Activated T-helper 1 cell treated with anti-CD3 and anti-CD28 coated beads, Interleukin-12 subunit alpha, Interleukin-12 subunit beta, Interleukin-2, Interleukin-4 antibody, amounts not matched to agents 30 ng/mL and 10 ng/mL and 1 ng/mL, durations not matched to agents 14 hours and 24 hours and 36 hours (primary cell): ENCODE measurements at places on chromosomes 2 and 18. TPM values are rescaled to one million over a fixed set of nuclear protein-coding genes. Genes with fewer than 3 reads are reported as not detected.

- DNase-seq, result no peak
Measured at GRCh38 chr2:86195808-86196387, 636 bp upstream of the IMMT start.

DNA sequence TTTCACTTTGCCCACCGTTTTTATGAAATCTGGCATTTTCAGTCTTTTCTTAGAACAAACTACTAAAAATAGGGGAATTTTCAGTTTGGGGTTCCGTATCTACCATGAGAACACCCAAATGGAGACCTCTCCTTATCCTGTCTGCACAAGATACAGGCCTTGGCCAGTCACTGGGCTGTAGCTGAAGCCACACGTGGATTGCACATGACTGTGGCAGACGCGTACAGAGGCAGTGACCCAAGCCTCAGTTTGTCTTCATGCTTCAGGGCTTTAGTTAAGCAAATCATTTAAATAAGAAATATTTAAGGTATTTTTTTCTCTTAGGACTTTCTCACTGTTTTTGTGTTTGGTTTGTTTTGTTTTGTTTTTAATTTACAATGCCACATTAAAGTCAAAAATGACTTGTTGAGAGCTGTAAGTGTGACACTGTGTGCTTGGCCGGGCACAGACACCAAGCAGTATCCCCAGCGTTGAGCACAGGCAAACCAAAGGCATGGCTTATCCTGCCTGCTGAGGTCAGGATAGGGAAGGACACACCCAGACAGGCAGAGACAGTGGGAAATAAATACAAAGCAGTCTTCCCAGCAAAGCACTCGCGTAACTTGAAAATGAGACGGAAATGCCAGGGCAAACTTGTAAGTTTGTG, 53.3 kb downstream of the TRAPPC12 start:
- DNase-seq, result no peak

The CFAP53 gene
- total RNA-seq, result 0.31 and 0.34 TPM in 2 replicates

The FAM161A gene
- total RNA-seq, result 3.6 and 3.7 TPM in 2 replicates

DNA sequence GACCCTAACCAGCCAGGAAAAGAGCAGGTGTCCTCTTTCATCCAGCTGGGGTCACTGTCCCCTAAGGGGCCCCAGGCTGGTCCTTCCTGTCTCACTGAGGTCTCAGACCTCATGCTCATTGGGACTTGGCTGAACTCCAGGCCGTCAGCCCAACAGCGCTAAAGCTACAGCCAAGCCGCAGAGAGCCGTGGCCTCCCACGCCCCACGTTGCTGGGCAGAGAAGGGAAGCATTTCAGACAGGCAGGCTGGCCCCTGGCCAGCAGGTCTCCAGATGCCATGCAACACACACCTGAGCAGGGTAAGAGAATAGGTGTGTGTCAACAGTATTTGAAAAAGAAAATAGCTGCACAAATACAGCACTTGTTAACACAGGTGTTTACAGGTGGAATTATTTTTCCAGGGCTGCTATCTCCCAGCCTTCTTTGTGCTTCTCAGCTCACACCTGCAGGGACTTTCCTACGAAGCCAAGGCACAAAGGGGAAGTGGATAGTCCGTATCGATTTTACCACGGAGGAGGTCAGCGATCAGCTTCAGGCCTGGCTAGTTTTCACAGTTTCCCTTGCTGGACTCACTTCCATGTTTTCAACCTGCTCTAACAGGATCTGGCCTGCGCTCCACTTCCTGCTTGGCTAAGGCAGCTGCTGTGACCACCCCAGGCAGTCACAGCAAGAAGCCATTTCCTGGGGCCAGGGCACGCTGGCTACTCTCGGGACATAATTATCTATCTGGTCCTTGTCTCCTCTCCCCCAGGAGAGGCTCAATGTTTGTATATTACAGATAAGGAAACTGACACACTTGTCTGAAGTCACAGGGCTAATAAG, 156.1 kb upstream of the ID2 start:
- no peak for DNase-seq

- no peak for DNase-seq
Measured at GRCh38 chr2:150125708-150126107, 361.8 kb downstream of the RND3 start.

- no peak for DNase-seq
Measured at GRCh38 chr2:198448789-198449188, 644.4 kb downstream of the PLCL1 start.

- DNase-seq, result no peak
Measured at GRCh38 chr18:61731178-61731577, 161.6 kb downstream of the RNF152 start.

DNA sequence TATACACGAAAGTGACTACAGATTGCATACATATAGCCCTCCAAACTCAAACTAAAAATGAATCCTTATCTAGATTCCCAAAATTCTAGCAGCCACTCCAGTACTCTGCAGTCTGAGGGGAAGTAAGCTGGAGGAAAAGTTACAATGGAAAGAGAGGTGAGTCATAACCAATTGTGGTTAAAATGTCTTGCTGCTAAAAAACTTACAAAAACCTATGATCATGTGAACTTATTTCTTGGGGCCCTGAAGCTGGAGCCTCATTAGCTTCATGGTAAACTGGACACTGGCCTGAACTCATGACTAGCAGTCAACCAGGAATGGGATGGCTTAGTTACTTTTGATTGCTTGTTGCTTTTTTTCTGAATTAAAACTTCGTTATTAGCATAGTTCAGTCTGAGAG, 175.9 kb downstream of the SLC4A3 start:
- no peak for DNase-seq

- no peak for DNase-seq
Measured at GRCh38 chr2:95269036-95269680, 5.1 kb upstream of the PROM2 start.

GRCh38 chr2:216179015-216179414, 69.9 kb downstream of the XRCC5 start:
- no peak for DNase-seq
